GM18507 (cell line): ENCODE measurements at places on chromosomes 11 and 22.

GRCh38 chr22:25062386-25063085 lies 110.0 kb downstream of the KIAA1671 start:
- DNase-seq, result no peak

GRCh38 chr11:14357881-14358728 lies 878 bp downstream of the RRAS2 start:
- DNase-seq, result no peak

GRCh38 chr22:37274380-37274862 lies 7.9 kb upstream of the CYTH4 start:
- DNase-seq, result peak; percentile 46

DNA sequence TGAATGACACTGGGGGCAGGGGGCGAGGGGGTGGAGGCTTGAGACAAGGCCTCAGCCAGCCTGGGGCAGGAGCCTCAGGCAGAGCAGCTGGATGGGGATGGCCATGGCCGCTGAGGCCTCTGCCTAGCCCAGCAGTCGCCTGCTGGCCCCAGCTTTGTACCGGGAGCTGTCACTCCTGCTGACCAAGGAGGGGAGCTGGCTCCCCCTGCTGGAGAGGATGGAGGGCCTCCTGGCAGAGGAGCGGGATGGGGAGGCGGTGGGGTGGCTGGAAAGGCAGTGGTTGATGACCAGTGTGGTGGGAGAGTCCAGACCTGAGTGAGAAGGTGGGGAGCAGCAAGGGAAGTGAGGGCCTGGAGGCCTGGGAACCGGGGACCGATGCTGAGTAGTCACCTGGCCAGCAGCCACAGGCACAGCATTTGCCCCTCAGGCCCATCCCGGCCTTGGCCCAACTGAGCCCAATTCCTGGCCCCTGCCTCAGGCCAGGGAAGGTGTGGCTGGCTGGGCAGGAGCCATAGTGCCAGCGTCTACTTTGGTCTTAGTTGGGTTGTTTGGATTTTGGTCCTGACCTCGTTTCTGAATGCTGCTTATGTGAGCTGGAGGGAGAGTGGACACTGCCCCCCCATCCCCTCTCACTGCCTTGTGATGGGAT lies 6.0 kb upstream of the SUSD2 start:
- peak; percentile 49 for DNase-seq

DNA sequence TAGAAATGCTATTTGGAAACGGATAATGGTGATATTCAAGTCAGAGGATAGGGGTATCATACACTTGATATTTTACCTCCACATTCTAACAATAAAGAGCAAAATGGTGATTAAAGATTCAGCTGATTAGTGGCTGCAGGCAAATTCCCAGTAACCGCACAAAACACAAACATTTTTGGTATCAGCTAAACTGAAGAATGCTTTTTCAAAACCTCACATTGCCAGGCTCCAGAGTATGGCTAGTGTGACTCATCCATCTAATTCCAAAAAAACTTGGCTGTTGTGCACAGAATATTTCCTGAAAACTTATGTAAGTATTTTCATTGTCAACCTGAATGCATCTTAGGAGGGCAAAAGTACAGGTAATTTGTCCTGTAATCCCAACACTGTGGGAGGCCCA lies 10.9 kb downstream of the SRPRA start:
- DNase-seq, result no peak

- no peak for DNase-seq
Measured at GRCh38 chr22:29342577-29343312, 27.2 kb upstream of the RASL10A start.
